ENCODE measurements at places on chromosomes 2 and 18. TPM values are rescaled to one million over a fixed set of nuclear protein-coding genes. Genes with fewer than 3 reads are reported as not detected.

GRCh38 chr2:44706681-44707553 lies 234.6 kb upstream of the SIX3 start:
- peak; percentile 17 for DNase-seq

GRCh38 chr2:101768556-101769220 lies 71.2 kb downstream of the MAP4K4 start:
- no peak for DNase-seq

DNA sequence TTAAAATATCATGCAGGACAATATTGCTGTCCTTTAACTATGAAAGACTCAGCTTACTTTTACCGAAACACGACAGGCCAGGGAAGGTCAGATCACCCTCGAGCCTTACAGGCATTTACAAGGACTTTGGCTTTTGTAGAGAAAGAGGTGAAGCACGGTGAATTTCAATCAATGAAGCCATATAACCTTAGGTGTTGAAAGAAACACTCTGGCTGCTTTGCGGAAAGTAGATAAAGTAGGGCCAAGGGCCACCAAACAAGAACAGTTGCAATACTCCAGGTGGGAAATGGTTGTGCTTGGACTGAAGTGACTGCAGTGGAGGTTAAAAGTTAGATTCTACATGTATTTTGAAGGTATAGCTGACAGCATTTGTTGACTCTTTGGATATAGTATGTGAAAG lies 80.5 kb downstream of the CERKL start:
- no peak for DNase-seq

Gene CD302
- total RNA-seq: 51.8 TPM

GRCh38 chr18:33751613-33752221 lies 173.7 kb downstream of the ASXL3 start:
- no peak for DNase-seq

Gene IDH1
- 268 TPM for total RNA-seq

Gene NETO1
- 2.4 TPM for total RNA-seq

Gene ITGB6
- total RNA-seq: 25.2 TPM

Gene SERPINB4
- total RNA-seq: not detected

GRCh38 chr2:113996671-113997594 lies 107.0 kb downstream of the ACTR3 start:
- no peak for DNase-seq

- no peak for DNase-seq
Measured at GRCh38 chr2:216350214-216350791, 22.0 kb downstream of the MARCHF4 start.

DNA sequence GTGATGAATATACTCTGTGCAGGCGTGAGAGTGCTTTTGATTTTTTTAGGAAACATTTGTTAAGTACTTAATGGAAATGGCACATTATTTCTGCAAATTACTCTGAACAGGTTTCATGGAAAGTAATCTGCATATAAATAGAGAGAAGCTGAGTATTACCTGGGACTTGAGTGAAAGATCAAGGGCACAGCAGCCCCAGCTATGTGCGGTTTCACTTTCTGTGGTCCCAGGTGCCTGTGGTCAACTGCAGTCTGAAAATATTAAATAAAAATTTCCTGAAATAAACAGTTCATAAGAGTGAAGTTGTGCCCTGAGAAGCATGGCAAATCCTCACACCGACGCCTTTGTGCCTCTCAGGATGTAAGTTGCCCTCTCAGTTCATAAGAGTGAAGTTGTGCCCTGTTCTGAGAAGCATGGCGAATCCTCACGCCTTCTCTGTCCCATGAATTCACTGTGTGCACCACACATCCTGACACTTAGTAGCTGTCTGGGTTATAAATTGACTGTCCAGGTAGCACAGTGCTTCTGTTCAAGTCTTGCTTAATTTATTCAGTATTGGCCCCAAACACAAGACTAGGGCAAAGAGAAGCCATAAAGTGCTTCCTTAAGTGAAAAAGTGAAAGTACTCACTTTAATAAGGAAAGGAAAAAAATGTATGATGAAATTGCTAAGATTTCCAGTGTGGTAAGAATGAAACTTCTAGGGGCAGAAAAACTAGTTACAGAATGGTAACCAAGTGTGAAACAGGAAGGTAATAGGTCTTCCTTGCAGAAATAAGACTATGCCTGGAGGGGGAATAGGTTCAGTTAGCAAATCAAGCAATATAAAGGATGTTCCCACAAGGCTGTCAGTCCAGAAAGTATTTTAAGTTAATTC lies 4.3 kb upstream of the SNTG2 start:
- no peak for DNase-seq

- DNase-seq: no peak
Measured at GRCh38 chr2:201888426-201888800, 82.1 kb downstream of the CDK15 start.

DNA sequence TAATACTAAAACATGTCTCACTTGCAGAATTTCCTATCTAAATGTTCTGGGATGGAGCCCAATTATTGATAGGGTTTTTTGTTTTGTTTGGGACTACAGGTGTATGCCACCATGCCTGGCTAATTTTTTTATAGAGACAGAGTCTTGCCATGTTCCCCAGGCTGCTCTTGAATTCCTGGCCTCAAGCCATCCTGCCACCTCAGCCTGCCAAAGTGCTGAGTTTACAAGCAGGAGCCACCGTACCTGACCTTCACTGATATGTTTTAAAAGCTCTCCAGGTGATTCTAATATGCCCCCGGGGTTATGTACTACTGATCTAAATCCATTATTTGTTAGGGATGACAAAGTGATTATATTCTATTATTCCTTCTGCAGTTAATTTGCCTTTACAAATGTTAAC lies 2.2 kb downstream of the ELAC1 start:
- no peak for DNase-seq

Gene ALPI
- not detected for total RNA-seq

Gene FAM110C
- total RNA-seq: 10.8 TPM

DNA sequence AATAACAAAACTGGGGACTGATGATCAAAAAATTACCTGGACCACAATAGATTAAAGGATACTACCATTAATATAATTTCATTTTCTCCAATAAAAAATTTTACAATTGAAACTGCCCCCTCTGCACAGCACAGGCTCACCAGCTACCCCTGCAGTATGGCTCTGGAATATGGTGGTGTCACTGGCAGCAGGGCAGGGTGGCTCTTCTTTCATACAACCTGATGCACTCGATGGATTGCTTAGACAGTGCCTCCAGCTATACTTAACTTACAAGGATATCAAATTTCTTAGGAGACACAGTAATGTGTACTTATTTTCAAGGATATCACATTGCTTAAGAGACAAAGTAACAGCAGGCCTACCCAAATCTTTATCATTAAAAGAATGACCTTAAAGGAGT lies 124.0 kb downstream of the PRELID3A start:
- no peak for DNase-seq

GRCh38 chr18:32213693-32214092 lies 23.9 kb downstream of the MEP1B start:
- DNase-seq: no peak

Gene EGR4
- total RNA-seq: not detected

- no peak for DNase-seq
Measured at GRCh38 chr2:121746071-121746578, 9.3 kb upstream of the TSN start.

DNA sequence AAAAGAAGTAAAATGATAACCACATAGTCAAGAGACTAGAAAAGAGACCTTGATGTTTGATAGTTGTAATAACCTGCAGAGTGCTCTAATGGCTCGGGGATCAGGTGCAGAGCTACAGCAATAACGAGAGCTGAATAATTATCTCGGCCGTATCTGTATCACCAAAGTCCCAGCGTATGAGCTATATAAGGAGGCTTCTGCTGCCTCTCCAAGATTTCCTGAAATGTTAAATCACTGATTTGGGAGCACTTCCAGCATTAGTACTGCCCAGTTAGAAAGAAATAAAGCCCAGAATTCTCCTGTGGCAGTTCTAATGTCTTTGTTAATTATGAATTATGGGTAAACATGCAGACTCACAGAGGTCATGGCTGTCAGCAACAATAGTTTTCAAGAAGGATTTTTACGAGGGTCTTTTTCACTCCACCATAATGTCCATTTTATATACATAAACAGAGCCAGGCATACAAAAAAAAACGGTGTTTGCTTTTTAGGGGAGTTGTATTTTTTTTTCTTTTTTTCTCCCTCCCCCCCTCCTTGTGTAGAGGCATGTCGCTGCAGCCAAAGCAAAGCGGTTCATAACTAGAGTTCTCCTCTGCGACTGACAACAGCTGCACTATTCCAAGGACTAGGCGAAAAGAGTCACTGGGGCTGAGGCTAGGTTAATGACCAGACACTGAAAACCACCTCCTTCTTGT lies 168.3 kb upstream of the VRK2 start:
- DNase-seq: no peak

Gene FKBP7
- total RNA-seq: 124 TPM

DNA sequence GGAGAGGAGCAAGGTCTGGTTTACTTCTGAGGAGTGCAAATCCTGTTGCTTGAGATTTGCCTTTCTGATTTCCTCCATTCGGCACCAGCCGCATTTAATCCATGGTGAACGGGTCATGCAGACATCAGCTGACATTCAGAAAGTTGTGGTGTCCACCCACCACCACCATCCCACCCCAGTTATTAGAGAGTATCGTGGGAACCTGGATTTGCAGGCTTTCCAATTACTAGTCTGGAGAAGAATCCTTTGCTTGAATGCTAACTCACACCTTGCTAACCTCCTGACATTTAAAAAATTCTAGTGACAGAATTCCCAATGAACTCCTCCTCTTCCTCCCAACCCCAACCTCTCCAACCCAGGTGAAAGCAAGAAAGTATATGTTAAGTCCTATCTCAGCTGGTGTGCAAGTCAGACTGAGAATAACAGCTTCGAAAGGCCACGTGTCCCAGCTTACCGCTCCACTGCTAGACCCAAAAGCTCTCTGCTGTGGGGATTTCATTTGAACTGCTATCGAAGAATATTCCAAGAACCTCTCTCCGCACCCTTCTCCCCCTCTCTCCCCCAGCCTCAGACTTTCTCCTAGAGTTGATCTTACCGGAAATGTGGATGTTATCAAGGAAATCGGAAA lies 17.7 kb downstream of the BCL11A start:
- no peak for DNase-seq

DNA sequence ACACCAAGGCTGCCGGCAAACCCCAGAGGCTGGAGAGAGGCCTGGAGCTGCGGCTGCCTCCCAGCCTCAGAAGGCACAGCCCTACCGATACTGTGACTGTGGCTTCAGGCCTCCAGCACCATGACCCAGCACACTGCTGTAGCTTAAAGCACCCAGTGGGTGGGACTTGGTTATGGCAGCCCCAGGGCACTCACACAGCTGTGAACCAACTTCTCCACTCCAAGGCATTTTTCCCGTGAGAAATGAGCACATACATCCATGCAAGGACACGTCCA lies 199.5 kb downstream of the NDUFA10 start:
- no peak for DNase-seq

Gene TNFAIP6
- total RNA-seq: 34.1 TPM

GRCh38 chr2:112572005-112572404 lies 12.4 kb upstream of the CHCHD5 start:
- DNase-seq: no peak

- DNase-seq: no peak
Measured at GRCh38 chr18:54130177-54130576, 94.3 kb downstream of the MBD2 start.

All from urinary bladder (tissue), 4 donors.